ENCODE measurements at places on chromosomes 1 and 21. TPM values are rescaled to one million over a fixed set of nuclear protein-coding genes. Genes with fewer than 3 reads are reported as not detected.

Gene HSD3B1
- total RNA-seq, result not detected

Gene KLF18
- total RNA-seq, result not detected

Gene TRIM58
- 3.1 TPM for total RNA-seq

Gene COL16A1
- total RNA-seq, result 14.2 TPM

Gene NIPAL3
- 59.4 TPM for total RNA-seq

Gene COL24A1
- total RNA-seq, result 0.56 TPM

Gene LDLRAD1
- not detected for total RNA-seq

Gene SH2D5
- 4.0 TPM for total RNA-seq

Gene HSD11B1
- total RNA-seq, result 6.8 TPM

Gene ARPC5
- total RNA-seq, result 220 TPM

Gene SPRR2E
- total RNA-seq, result not detected

Gene TEX38
- not detected for total RNA-seq

Gene GSTM1
- total RNA-seq, result not detected

Gene NBPF20
- total RNA-seq, result 2.3 TPM

Gene FCER1G
- total RNA-seq, result 0.38 TPM

Gene BSND
- not detected for total RNA-seq

Gene AGPAT3
- total RNA-seq, result 33.5 TPM

Gene C21orf91
- 6.5 TPM for total RNA-seq

Gene ZNF644
- 45.7 TPM for total RNA-seq

Gene BTBD8
- total RNA-seq, result 2.9 TPM

Gene PODN
- total RNA-seq, result 5.6 TPM

Gene PERM1
- total RNA-seq, result 8.5 TPM

Gene ATP6V1G3
- total RNA-seq, result not detected

Gene FTCD
- 0.28 TPM for total RNA-seq

Gene CCDC17
- total RNA-seq, result 0.58 TPM

Gene MYOC
- 0.28 TPM for total RNA-seq

Gene DCDC2B
- not detected for total RNA-seq

Gene LCE1F
- total RNA-seq, result not detected

Gene ECM1
- 13.8 TPM for total RNA-seq

Gene OR2L8
- total RNA-seq, result not detected

Gene RIT1
- 39.5 TPM for total RNA-seq

Gene AMY1A
- not detected for total RNA-seq

Gene THEM5
- not detected for total RNA-seq

Gene FMO2
- total RNA-seq, result 27.9 TPM

Gene MPZ
- total RNA-seq, result 1.7 TPM

Gene CELA2B
- total RNA-seq, result not detected

Gene LIPI
- total RNA-seq, result not detected

Gene KAZN
- 3.4 TPM for total RNA-seq

Gene C1orf210
- not detected for total RNA-seq

Gene TAF5L
- total RNA-seq, result 11.0 TPM

All from regular cardiac myocyte (primary cell).